ENCODE measurements at places on chromosomes 1 and 21.
A peak's percentile ranks its signal among the peaks of the same experiment; 100 is the strongest.

- DNase-seq, result no peak
Measured at GRCh38 chr21:37210130-37210529, 57.0 kb downstream of the VPS26C start.

DNA sequence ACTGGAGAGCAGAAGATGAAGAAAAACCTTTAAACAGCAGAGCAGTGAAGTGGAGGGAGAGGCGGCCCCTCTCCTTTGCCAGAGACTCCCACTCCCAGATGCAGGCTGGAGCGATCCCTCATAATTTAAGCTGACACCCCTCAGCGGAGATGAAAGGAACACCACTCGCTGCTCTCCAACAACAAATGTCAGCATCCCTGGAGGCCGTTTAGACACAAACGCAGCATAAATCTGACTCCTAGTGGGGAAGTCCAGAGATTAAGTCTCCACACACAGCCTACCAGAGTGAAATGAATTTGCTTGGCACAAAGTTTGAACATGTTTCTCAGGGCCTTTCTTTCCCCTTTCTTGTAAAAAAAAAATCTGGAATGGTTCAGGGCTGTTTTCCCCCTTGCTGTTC is 137.8 kb downstream of the LMX1A start:
- no peak for DNase-seq

DNA sequence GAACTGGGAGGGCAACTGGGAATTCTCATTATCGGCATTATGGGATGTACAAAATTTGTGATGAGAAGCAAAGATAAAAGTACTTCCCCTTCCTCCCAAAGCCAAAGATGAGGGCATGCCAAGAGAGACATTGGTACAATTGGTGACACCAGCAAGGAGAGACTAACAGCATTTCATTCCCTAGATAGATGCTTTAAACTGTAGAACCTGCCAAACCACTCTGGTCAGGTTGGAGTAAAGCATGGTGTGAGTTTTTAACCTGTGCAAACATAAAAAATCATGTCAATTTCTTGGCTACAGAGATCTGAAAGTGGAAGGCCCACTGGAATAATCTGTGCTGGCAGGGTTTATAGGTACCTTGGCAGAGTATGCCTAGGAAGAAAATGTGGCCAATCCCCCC is 19.4 kb downstream of the CTXND2 start:
- no peak for DNase-seq

DNA sequence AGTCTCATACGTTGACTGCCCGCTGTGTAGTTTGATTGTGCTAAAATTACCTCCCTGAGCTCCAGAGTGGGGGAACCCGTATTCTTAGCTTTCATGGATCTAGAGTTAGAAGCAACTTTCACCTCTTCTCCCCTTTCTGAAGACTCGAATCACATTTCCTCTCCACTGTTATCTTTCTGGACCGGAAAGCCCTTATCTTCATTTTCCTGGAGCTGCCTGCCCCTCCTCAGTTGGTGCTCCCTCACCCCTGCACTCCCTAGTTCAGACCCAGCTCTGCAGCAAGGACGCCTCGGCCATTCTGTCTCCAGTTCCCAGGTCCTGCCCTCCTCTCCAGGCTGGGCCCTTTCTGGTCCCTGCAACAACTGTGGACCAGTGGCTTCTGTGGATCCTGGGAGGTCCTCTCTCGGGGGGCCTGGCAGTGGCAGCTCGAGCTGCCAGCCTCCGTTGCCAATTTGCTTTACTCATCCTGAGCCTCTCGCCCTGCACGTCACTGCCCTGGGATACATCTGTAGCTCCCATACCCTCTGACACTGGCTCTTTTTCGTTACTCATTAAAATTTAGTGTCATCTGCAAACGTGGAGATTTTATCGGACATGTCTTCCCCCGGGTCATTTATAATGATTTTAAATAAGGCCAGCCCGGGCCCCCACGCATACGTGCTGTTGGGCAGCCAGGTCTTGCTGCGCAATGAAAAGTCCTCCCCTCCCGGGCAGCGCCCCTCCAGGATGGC is 141.5 kb upstream of the VAMP3 start:
- no peak for DNase-seq

DNA sequence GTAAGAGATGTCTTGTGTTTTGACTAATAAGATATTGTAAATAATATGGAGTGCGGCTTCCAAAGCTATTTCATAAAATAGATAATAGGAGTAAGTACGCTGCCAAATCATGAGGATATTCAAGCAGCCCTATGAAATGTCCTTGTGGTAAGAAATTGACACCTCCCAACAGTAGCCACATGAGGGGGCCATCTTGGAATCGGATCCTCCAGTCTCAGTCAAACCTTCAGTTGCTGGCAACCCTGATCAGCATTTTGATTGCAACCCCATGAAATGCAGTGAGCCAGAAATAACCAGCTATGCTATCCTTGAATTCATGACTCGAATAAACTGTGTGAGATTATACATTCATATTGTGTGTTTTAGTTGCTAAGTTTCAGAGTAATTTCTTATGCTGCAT is 212.4 kb downstream of the PLA2G4A start:
- DNase-seq, result no peak

DNA sequence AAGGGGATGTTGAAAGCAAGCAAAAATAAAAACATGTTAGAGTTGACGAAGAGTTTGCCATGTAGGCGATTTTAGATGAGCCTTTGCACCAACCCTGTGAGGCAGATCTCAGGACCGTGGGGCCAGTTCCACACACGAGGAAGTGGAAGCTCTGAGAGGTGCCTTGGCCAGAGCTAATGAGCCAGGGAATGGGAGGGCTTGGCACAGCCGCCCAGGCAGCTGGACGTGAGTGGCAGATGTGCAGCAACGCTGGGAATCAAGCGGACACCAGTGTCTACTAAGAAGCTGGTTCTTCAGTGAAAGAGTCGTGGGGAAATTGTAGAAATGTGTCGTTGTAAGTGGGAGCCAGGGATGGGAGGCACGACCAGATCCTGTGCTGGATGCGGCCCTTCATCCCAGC is 58.9 kb upstream of the COL6A1 start:
- no peak for DNase-seq

DNA sequence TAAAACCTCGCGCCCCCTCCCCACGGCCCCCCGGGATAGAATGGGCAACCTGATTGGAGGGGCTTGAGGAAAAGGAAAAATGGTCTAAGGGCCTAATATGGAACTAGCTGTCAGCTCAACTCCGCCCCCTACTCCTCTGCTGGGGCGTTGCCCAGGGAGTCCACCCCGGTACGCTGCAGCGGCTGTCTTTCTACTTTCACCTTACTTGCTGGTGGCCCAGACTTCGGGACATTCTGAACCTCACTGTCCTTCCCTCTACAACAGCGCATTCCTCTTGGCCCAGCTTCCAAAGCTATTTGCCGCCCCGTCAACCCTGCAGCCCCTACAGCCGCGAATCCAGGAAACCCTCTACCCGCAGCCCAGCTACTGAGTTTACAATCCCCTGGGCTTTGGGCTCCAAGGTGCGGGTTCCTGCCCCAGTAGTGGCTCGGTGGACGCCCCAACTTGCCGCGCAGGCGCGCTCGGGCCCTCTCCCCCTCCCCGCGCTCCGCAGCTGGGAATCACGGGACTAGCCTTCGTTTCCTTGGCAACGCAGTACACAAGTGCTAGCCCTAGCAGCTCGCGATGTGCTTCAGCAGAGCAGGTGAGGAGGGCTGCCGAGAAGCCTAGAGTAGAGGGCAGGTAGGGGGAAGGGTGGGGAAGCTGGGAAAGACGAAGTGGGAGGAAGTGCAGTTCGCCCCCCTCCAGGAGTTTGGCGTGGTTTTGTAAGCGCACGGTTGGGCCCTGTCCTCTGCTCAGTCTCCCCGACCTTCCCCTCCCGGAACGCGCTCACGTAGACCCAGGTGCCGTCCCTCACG is 55.6 kb downstream of the CHIA start:
- peak; percentile 82 for DNase-seq

DNA sequence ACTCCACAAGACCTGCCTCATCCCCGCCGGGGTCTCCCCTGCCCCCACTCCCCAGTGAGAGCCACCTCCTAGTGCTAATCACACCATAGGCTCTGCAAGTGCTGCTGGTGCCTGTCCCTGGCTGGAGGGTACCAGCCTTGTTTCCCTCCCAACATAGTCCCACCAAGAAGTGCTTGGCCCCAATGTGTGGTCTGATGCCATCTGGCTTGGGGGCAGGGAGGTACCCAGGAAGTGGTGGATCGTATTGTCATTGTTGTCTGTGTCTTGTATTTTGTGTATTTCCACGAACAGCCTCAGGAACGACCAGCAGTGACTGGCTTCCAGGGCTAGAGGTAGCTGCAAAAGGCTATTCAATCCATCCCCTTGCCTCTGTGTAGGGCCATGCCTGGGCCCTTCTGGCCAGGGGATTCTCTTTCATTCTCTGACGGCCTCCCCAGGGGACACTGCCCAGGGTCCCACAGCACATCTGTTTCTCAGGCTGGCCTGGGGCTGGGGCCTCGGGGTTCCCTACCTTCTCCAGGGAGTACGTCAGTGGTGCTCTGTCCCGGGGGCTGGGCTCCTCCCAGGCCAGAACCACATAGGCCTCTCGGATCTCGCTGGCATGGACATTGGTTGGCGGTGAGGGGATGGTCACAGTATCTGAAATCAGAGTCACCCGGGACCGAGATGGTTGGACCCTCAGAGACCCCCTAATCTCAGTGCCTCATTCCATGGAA is 22.8 kb downstream of the MYOM3 start:
- DNase-seq, result no peak

GRCh38 chr1:20882837-20883236 is 95.7 kb upstream of the HP1BP3 start:
- no peak for DNase-seq

DNA sequence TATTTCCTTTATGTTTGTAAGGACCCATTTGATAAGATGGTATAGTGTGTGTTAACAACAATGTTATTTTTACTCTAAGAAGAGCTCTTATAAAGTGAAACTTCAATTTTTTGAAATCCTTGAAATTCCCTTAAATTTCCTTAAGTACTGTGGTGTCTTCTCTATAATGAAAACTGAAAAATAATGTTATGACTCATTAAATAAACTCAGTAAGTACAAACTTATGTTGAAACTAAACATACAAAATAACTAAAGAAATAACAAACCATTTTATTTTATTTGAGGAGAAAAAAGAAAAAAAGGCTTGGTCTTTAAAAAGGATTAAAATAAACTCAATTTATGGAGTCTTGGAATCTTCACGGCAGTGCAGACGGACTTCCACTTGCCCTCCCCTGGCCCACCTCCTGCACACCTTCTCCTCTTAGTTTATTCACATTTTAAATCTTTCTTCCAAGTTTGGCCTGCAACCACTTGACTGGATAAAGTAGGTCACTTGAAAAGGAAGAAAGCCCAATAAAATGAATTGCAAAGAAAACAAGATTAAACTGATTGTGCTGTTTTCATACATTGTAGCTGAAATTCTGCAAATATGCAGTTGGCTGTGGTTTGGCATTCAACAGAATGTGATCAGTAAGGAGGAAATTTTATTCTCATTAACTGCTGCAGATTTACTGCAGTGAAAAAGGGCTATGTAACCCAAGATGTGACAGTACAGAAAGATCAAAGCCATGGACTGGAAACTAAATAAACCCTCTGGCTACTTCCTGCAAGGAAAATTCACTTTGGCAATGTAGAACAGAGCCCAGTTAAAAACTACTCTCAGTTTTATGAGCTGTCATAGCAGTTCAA is 48.5 kb upstream of the SCYL3 start:
- DNase-seq, result no peak

DNA sequence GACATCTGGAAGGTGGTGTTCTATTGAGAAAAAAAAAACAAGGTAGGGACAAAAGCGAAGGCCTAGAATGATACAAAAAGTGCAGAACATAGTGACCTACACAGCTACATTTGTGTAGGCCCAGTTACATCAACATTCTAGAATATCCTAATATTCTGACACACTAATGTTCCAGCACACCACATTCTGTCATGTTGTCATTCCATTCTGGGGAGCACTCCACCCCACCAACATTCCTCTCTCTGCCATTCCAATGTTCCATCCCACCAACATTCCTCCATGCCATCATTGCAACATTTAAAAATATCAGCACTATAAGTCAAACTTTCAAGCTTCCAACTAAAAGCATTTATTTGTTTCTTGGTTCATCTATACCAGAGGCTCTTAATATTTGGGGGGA is 28.5 kb downstream of the COA7 start:
- DNase-seq, result no peak

DNA sequence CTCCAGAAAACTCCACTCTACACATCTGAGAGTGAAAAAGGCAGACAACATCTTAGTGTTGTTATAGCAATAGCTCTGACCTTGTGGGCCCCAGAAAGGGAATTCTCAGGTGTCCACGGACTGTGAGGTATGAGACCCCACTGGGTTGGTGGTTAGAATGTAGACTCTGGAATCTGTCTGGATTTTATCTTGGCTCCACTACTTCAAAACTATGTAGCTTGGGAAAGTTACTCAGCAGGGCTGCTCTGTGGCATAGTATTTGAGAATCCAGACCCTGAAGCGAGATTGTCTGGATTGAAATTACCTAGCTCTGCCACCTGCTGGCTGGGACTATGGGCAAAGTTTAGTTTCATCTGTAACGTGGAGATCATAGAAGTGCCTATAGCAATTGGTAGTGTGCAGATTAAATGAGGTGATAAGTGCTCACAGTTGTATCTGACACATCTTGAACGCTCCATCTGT is 25.8 kb downstream of the PRDM2 start:
- peak; percentile 44 for DNase-seq

- DNase-seq, result no peak
Measured at GRCh38 chr1:39663559-39663958, 8.3 kb downstream of the NT5C1A start.

GRCh38 chr1:205592443-205593003 is 39.3 kb downstream of the ELK4 start:
- DNase-seq, result no peak
